Type B pancreatic cell (in vitro differentiated cells): ENCODE measurements at places on chromosomes 1 and 21. TPM values are rescaled to one million over a fixed set of nuclear protein-coding genes. Genes with fewer than 3 reads are reported as not detected.

Gene HES3
- not detected in 2 replicates for total RNA-seq

Gene MTARC1
- total RNA-seq = 11.3 and 18.0 TPM in 2 replicates

Gene DNAI4
- total RNA-seq = 7.6 and 20.1 TPM in 2 replicates

Gene PRPF38B
- 37.3 and 45.6 TPM in 2 replicates for total RNA-seq

Gene CYP4Z1
- not detected in 2 replicates for total RNA-seq

Gene C8B
- 0.68 and 0.76 TPM in 2 replicates for total RNA-seq

Gene GSTM1
- total RNA-seq = 6.6 and 37.3 TPM in 2 replicates

Gene TMPRSS3
- total RNA-seq = 0.74 and 1.3 TPM in 2 replicates

Gene PEX10
- 26.7 and 27.3 TPM in 2 replicates for total RNA-seq

Gene GSTM2
- total RNA-seq = 26.8 and 75.6 TPM in 2 replicates
